Tibial nerve (tissue), 4 donors: ENCODE measurements at places on chromosomes 13 and 19.
A peak's percentile ranks its signal among the peaks of the same experiment; 100 is the strongest.

GRCh38 chr13:30789166-30789862 lies 54.0 kb downstream of the ALOX5AP start:
- H3K36me3 ChIP-seq, result no peaks in the 10 kb centered on the region
- H3K4me1 ChIP-seq, result peaks cover 20% of the 10 kb centered on the region
- DNase-seq, result no peak
- no peak overlapping the region for H3K4me3 ChIP-seq

DNA sequence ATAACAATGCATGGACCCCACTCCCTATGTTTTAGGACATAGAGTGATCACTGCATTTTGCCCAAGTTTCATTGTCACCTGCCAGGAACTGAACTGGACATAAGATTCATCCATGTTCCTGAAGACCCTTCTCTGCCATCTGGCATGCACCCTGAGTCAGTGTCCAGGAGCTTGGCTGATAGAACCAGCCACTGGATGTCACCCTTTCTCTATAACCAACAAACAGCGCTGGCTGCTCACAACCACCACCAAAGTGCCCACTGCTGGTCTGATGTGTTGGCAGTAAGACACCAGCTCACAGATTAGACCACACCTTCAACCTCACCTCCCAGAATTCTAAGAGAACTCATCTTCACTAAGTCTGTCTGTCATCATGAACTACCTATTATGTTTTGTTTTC lies 333.4 kb downstream of the ITGBL1 start:
- H3K36me3 ChIP-seq, result no peaks in the 10 kb centered on the region
- H3K27ac ChIP-seq, result no peak overlapping the region
- no peak overlapping the region for H3K4me3 ChIP-seq
- no peaks in the 10 kb centered on the region for H3K27me3 ChIP-seq
- H3K4me1 ChIP-seq, result no peaks in the 10 kb centered on the region

GRCh38 chr19:4027146-4027545 lies 19.6 kb downstream of the PIAS4 start:
- H3K27me3 ChIP-seq, result no peaks in the 10 kb centered on the region
- H3K36me3 ChIP-seq, result peaks cover 5% of the 10 kb centered on the region
- no peak for DNase-seq
- peaks cover 32% of the 10 kb centered on the region for H3K4me1 ChIP-seq
- H3K4me3 ChIP-seq, result no peak overlapping the region

DNA sequence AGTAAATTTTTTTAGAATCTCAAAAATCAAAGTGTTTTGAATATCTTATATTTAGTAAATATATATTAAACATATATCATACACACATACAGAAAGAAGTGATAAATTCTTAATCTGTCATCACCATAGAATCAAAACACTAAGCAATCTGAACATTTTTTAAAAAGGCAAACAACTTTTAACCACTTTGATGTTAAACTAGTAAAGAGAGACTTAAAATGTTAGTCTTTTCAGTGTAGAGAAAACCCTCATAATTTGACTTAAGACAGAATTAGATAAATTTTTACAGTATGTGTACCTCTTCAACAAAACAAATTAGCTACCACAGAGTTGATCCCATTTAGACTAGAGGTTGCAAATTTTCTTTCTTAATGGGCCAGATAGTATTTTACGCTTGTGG lies 13.4 kb downstream of the SUPT20H start:
- no peak overlapping the region for H3K4me3 ChIP-seq
- no peaks in the 10 kb centered on the region for H3K27me3 ChIP-seq
- no peaks in the 10 kb centered on the region for H3K36me3 ChIP-seq
- DNase-seq, result no peak

GRCh38 chr13:43375797-43376465 lies 352.5 kb downstream of the DNAJC15 start:
- no peaks in the 10 kb centered on the region for H3K4me1 ChIP-seq
- no peak overlapping the region for H3K4me3 ChIP-seq
- DNase-seq, result no peak

DNA sequence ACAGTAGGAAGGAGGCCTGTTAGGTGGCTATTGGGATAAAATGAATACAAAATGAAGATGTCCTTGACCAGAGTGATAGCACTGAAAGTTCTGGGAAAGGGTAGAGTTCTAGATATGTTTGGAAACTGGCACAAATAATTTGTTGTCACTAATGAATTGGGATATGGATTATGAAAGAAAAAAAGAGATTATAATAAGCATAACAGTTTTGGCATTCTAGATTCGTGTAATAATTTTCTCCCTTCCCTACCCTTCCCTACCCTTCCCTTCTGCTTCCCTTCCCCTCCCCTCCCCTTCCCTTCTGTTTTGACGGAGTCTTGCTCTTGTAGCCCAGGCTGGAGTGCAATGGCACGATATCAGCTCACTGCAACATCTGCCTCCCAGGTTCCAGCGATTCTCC lies 271.0 kb upstream of the PRR20A start:
- H3K36me3 ChIP-seq, result no peaks in the 10 kb centered on the region
- no peaks in the 10 kb centered on the region for H3K27me3 ChIP-seq
- no peak overlapping the region for H3K4me3 ChIP-seq
- no peak for DNase-seq
- no peaks in the 10 kb centered on the region for H3K4me1 ChIP-seq

DNA sequence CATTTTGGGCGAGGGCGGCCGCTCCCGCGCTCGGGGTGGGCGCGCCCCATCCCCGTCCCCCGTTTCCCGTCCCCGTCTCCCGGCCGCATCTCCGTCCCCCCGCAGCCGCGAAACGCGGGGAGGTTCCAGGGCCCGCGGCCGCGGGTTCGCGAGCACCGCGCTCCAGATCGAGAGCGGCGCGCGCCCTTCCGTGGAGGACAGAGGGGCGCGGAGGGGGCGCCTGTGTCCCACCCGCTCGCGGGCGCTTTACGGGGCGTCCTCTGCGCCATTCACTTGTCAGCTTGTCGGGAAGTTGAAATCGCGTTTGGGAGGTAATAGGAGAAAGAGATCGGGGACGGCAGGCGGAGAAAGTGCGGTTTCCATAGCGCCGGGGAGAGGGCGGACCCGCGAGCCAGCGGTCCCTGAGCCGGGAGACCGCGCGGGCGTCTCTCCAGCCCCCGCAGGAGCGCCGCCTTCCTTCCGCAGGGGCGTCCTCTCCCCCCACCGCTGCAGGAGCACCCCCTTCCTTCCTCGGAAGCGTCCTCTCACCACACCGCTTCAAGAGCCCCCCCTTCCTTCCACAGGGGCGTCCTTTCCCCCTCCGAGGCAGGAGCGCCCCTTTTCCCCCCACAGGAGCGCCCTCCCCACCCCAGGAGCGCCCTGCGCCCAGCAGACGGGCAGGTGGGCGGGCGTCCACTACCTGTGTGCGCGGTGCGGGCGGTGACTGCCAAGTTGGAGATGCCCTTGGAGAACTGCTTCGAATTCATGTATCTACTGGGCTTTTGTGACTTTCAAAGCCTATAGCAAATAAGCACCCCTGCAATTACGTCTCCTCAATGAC lies 962 bp upstream of the IRS2 start:
- H3K4me1 ChIP-seq, result peaks cover 9% of the 10 kb centered on the region
- peak overlapping the region; percentile 83 for H3K4me3 ChIP-seq
- no peaks in the 10 kb centered on the region for H3K27me3 ChIP-seq
- peak overlapping the region; percentile 95 for H3K27ac ChIP-seq

GRCh38 chr13:74574964-74575728 lies 440.9 kb upstream of the KLF12 start:
- no peak overlapping the region for H3K27ac ChIP-seq
- H3K4me3 ChIP-seq, result peak overlapping the region; percentile 34
- H3K36me3 ChIP-seq, result no peaks in the 10 kb centered on the region
- no peaks in the 10 kb centered on the region for H3K27me3 ChIP-seq

GRCh38 chr13:113557013-113557412 lies 27.5 kb upstream of the TFDP1 start:
- no peak for DNase-seq
- no peak overlapping the region for H3K4me3 ChIP-seq
- no peaks in the 10 kb centered on the region for H3K27me3 ChIP-seq
- H3K27ac ChIP-seq, result no peak overlapping the region

GRCh38 chr19:8426283-8426682 lies 13.2 kb downstream of the MARCHF2 start:
- H3K4me3 ChIP-seq, result no peak overlapping the region
- no peaks in the 10 kb centered on the region for H3K4me1 ChIP-seq

- DNase-seq, result no peak
- H3K27me3 ChIP-seq, result no peaks in the 10 kb centered on the region
- H3K27ac ChIP-seq, result no peak overlapping the region
- H3K4me1 ChIP-seq, result no peaks in the 10 kb centered on the region
- no peak overlapping the region for H3K4me3 ChIP-seq
- no peaks in the 10 kb centered on the region for H3K36me3 ChIP-seq
Observed at GRCh38 chr13:96388598-96388997, 298.7 kb downstream of the HS6ST3 start.

DNA sequence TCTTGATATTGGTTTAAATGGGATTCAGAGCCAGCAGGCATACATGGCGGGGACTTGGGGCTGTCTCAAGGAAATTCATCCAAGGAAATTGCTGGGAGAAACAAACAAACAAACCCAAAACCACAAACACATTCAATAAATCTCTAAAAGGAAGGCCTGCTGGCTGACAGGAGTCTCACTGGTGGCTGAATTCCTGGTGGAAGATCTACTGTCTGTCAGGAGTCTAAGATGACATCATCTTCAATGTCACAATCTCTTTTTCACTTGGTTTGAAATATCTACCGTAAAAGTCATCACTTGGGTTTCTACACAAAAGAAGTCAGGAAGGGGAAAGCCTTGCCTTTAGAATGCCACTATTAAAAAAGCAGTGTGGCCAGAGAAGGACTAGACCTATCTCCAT lies 87.9 kb downstream of the KLF5 start:
- H3K4me1 ChIP-seq, result peaks cover 6% of the 10 kb centered on the region
- H3K27ac ChIP-seq, result no peak overlapping the region
- no peaks in the 10 kb centered on the region for H3K36me3 ChIP-seq
- no peak overlapping the region for H3K4me3 ChIP-seq

DNA sequence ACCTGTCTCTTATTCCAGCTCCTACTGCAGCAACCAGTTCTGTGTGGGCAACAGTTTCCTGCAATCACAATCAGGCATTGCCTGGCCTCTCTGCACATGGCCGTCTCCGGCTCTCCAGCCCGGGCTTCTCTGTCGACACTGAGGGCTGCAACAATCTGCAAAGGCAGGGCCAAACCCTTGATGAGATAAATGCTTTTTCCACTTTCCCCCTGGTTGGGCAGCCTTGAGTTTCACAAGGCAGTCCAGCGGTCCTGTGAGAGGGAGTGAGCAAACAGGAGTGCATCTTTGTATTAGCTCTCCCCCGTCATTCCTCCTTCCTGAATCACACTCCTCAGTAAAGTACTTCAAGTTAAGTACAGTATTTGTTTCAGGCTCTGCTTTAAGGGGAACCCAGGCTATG lies 40.7 kb upstream of the VWA8 start:
- no peak for DNase-seq
- H3K4me3 ChIP-seq, result no peak overlapping the region
- H3K27me3 ChIP-seq, result no peaks in the 10 kb centered on the region
- H3K4me1 ChIP-seq, result no peaks in the 10 kb centered on the region
- no peaks in the 10 kb centered on the region for H3K36me3 ChIP-seq

DNA sequence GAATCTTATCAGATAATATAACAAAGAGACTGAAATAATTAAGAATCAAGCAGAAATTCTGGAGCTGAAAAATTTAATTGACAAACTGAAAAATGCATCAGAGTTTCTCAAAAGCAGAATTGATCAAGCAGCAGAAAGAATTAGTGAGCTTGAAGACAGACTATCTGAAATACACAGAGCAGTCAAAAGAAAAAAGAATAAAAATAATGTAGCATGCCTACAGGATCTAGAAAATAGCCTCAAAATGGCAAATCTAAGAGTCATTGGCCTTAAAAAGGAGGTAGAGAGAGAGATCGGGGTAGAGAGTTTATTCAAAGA lies 39.2 kb downstream of the CAB39L start:
- peaks cover 12% of the 10 kb centered on the region for H3K4me1 ChIP-seq
- H3K36me3 ChIP-seq, result peaks cover 27% of the 10 kb centered on the region
- H3K27ac ChIP-seq, result no peak overlapping the region
- no peaks in the 10 kb centered on the region for H3K27me3 ChIP-seq
- DNase-seq, result no peak
- H3K4me3 ChIP-seq, result no peak overlapping the region

DNA sequence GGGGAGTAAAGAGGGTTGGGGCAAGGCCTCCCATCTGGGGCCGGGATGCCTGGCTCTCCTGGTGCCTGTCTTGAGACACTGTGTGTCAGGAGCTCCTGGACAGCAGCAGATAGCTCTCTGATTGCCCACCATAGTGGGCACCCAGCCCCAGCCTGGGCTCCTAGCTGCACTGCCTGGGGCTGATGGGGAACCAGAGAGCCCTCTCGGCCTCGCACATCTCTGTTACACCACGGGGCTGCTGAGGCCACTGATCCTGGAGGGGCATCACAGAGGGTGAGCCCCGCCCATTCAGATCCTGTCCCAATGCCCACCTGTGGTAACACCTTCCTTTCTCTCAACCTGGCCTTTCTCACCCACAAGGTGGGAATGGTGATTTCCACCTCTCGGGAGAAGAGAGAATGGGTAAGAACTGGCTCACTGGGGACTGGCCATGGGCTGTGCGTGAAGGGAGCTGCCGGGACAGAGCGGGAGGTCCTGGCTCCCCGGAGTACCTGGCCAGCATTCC lies 135.9 kb downstream of the URI1 start:
- no peak overlapping the region for H3K4me3 ChIP-seq
- no peak overlapping the region for H3K27ac ChIP-seq
- no peak for DNase-seq
- H3K4me1 ChIP-seq, result no peaks in the 10 kb centered on the region

GRCh38 chr19:6677495-6677882 lies 7.5 kb upstream of the TNFSF14 start:
- no peak overlapping the region for H3K4me3 ChIP-seq
- no peaks in the 10 kb centered on the region for H3K27me3 ChIP-seq
- no peaks in the 10 kb centered on the region for H3K36me3 ChIP-seq

DNA sequence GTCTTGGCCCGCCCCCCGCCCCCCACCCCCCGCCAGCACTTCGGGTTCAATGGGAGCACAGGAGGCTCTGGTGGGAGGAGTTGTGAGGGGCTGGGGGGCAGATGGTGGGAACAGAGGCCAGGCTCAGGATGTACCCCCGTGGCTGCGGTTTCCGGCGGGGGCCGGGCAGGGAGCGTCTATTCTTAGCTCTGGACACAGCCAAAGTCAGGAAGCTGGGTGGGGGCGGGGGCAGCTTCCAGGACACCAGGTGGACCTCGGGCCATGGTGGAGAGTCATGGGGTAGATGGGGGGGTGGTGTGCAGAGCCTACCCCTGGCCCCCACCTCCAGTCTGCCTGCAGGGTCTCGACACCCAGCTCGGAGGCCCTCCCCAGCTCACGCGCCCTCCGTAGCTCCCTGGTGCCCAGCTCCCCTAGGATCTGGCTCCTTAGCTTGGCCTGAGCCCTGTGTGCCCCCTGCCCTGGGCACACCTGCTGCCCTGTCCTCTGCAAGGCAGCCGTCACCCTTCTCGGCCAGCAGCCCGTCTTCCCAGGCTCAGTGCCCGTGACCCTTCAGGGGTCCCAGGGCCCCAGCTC lies 2.2 kb upstream of the TBXA2R start:
- H3K36me3 ChIP-seq, result no peaks in the 10 kb centered on the region
- peaks cover 55% of the 10 kb centered on the region for H3K4me1 ChIP-seq

GRCh38 chr13:99316657-99317256 lies 9.6 kb upstream of the GPR183 start:
- no peak overlapping the region for H3K4me3 ChIP-seq
- H3K27ac ChIP-seq, result no peak overlapping the region
- peaks cover 45% of the 10 kb centered on the region for H3K4me1 ChIP-seq
- DNase-seq, result no peak
- H3K27me3 ChIP-seq, result no peaks in the 10 kb centered on the region
